ENCODE measurements at places on chromosomes 2 and 18.

GRCh38 chr18:22238036-22238435 lies 68.6 kb downstream of the GATA6 start:
- no peak for DNase-seq

DNA sequence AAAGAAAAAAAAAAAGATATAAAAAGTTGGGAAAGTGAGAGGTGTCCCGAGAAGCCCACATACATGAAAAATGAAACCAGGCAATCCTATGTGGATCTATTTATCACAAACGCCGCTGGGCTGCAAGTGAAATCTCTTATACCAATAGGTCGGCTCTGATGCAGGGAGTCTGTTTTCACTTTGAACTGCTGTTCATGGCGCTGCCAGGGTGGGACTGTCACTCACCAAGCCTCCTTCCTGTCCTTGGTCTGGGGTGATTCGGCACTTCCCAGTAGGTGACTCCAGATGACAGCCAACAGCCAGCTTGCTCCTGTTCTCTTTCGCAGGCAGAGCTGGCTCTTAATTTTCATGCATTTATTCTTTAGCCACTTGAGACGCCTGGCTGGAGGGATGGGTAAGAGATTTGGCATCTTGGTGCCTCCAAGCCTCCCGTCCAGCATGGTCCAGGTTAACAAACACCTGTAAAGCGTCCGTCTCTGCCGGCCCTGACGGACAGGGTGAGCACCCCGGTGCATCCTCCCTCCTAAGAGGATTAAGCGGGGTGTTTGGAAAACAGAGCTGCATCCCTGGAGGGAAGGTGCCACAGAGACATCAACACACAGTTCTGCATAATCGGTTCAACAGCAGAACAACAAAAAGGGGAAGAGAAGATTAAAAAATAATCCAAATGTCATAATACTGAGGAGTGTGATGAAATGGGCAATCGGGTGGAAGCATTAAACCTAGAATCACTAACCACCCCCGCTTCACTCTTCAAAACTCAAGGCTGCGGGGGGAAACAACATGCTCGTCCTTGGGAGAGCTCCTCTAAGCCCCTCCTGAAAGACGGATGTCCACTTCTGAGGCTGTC lies 58.7 kb downstream of the STEAP3 start:
- DNase-seq = no peak

- no peak for DNase-seq
Measured at GRCh38 chr2:134289225-134289624, 35.4 kb downstream of the MGAT5 start.

DNA sequence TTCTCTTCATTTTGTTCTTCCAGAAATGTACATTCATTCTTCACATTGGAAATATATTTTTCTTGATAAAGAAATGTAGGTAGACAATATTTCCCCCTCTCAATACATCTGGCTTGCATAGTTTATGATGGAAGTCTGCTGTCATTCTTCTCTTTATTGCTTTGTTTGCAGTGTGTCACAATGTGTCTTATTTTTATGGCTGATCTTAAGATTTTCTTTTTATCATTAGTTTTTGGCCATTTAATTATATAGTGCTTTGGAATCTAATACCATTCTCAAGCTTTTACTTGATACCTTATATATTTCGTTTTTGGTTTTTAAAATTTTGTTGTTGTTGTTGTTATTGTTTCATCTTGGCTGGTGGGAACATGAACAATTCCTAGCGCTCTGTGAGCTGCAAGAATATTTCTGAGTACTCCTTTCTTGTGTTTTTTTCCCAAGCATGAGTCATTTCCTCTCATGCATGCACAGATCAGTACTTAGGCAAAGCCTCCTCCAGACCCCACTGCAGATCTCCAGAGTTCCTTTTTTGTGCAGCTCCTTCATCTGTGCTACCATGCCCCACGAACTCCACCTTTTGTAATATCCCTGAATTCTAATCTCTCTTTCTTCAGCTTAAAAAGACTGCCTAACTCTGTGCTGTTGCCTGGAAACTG lies 13.7 kb upstream of the MMADHC start:
- no peak for DNase-seq

DNA sequence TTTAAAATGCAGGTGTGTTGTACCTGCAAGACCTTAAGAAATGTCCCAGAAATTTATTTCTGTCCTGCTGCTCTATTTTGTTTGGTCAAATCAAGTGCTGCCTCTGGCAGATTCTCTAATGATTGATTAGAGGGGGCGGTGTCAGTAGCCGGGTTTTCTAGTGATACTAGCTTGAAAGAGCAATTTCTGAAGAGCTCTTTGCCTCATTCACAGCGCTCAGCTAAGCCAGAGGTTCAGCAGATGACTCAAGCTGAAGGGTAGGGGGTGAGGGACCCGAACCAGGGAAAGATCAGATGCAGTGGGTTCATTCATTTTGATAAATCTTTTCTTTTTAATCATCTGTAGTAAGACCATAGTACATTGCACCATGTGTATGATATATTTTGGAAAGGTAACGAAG lies 15.0 kb downstream of the ZBTB7C start:
- no peak for DNase-seq

- DNase-seq = no peak
Measured at GRCh38 chr2:158079672-158080071, 22.0 kb upstream of the UPP2 start.

- DNase-seq = no peak
Measured at GRCh38 chr2:241300000-241300399, 15.5 kb downstream of the HDLBP start.

DNA sequence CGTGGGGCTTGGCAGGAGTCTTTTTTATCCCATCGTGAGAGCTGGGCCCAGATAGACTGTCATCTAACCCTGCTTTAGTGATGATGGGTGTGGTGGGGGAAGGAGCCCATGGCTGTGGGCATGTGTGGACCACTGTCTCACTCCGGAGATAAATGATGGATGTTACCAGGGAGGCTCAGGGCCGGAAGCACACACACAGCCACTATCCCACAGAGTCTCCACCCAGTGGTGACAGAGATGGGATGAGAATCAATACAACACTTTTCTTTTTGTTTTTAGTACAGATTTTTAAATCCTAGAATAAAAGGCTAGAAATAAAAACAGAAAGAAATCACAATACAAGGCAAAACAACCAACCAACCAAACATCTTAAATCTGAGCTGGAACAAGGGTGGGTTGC lies 233.4 kb downstream of the SOX11 start:
- no peak for DNase-seq

GRCh38 chr2:21067125-21067524 lies 23.3 kb upstream of the APOB start:
- DNase-seq = no peak

GRCh38 chr2:136434251-136434715 lies 316.3 kb upstream of the CXCR4 start:
- no peak for DNase-seq

GRCh38 chr2:27010139-27010538 lies 22.6 kb upstream of the TMEM214 start:
- DNase-seq = no peak

DNA sequence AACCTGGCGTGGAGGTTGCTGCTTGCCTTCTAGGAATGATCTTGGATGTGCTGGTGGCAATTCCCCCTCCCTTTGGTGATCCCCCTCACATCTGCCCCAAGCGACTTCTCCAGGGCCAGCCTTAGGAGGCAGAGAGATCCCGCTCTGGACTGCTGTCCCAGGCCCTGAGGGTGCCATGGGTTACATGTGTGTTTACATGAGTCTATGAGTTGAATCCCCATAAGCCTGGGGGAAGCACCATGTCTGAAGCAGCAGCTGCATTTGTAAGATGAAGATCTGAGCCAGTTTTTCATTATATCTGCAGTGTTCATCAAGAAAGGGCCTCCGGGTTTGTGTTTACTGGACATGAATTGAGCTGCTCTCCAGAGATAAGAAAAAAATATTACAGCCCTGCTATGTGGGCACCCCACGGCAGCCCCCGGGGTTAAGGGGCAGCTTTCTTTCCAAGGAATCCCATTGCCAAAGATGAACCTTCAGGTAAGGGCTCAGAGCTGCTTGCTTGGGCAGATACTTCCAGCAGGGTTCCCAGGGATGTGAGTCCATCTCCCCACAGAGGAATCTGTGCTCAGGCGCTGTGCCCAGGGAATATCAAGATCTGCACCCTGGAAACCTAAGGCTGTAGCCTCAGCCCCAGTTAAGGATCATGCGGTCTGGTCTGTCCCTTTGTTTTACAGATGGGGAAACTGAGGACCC lies 46.0 kb downstream of the MRPS5 start:
- DNase-seq = no peak

- no peak for DNase-seq
Measured at GRCh38 chr2:71783215-71783614, 329.9 kb downstream of the DYSF start.

Data from substantia nigra (tissue), 51 donors.